ENCODE measurements at places on chromosomes 4 and X. TPM values are rescaled to one million over a fixed set of nuclear protein-coding genes. Genes with fewer than 3 reads are reported as not detected.

GRCh38 chr4:150960818-150961217 is 54.3 kb downstream of the LRBA start:
- DNase-seq, result no peak

- DNase-seq, result no peak
Observed at GRCh38 chrX:40011322-40012038, 86.3 kb downstream of the BCOR start.

GRCh38 chr4:181478656-181479055 is 764.5 kb upstream of the TENM3 start:
- DNase-seq, result no peak

- DNase-seq, result no peak
Observed at GRCh38 chr4:173167758-173168395, 734 bp upstream of the GALNT7 start.

The FRMPD3 gene
- not detected for total RNA-seq

All from thoracic aorta (tissue), 2 donors.